Fibroblast of skin of left biceps (primary cell): ENCODE measurements at places on chromosomes 1 and 21.

DNA sequence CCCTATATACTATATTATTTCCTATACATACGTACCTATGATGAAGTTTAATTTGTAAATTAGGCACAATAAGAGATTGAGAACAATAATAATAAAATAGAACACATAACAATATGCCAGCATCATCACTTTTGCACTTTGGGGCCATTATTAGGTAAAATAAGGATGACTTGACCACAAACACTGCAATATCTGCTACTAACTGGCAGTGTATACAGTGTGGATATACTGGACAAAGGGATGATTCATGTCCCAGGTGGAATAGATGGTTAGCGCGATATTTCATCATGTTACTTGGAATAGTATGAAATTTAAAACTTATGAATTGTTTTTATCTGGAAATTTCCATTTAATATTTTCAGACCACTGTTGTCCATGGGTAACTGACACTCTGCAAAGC is 35.4 kb upstream of the TXLNA start:
- no peak for DNase-seq

DNA sequence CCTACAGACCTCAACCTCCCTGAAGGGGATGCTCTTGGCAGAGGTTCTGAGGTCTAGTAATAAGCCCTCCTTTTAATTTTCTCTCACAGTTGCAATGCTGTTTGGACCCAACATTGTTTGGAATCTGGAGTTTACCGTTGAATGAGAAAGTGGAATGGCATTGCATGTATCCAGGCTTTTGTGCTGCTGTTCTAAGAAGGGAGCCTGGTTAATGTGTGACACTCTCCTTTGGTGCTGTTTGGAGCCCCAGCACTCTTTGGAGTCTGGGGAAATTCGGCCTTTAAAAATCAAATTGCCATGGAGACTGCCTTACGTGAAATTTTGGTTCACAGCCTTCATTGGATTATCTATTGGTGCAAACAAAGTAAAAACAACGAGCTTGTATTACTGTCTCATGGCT is 23.7 kb upstream of the TMEM61 start:
- no peak for DNase-seq

DNA sequence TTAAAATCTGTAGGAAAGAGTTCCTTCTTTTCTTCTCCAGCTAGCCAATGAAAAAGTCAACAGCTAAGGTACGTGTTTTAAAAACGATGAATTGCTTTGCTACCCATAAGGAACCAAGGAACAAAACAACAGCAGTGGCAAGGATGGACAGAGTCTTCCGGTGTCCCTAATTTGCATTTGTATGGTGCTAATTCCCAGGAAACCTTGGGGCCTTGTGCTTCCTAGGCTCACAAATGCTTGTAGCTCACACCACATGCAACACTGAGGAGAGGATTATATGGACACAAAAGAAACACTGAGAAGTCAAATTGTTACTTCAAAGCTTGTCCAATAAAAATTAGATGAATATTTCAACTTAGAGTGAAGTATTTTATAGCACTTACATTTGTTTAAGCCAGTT is 1.8 kb upstream of the PGBD5 start:
- no peak for DNase-seq

DNA sequence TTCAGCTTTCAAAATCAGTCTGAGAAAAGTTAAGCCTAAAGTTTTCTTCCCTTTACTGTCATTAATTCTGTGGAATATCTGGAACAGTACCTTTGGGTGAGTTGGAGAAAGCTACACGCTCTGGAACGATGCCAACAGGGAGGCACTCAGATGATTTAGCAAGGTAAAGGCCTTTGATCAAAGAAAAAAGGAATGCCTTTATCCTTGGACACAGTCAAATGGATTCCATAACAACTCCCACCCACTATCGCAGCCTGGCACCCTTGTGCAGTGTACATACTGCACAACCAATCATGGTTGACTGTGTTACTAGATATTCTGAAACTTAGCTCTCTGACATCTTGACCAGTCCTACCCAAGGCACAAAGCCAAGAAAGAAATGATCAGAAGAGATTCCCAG is 218.7 kb downstream of the PATJ start:
- no peak for DNase-seq

DNA sequence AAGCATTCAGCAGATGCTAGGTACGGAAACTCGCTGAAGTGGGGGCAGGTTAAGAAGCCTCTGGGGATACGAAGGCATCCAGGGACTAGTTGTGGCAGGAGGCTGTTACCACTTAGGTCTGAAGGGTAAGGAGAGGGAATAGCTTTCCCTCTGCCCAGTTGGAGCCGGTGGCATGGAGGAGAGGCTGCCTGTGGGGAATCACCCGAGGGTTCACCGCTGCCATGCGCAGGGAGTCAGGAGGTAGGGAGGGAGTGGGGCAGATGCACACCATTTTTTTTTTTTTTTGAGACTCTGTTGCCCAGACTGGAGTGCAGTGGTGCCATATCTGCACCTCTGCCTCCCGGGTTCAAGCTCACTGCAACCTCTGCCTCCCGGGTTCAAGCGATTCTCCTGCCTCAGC is 6.1 kb downstream of the PCSK9 start:
- no peak for DNase-seq

GRCh38 chr1:90522432-90522831 is 194.7 kb downstream of the BARHL2 start:
- DNase-seq: no peak

DNA sequence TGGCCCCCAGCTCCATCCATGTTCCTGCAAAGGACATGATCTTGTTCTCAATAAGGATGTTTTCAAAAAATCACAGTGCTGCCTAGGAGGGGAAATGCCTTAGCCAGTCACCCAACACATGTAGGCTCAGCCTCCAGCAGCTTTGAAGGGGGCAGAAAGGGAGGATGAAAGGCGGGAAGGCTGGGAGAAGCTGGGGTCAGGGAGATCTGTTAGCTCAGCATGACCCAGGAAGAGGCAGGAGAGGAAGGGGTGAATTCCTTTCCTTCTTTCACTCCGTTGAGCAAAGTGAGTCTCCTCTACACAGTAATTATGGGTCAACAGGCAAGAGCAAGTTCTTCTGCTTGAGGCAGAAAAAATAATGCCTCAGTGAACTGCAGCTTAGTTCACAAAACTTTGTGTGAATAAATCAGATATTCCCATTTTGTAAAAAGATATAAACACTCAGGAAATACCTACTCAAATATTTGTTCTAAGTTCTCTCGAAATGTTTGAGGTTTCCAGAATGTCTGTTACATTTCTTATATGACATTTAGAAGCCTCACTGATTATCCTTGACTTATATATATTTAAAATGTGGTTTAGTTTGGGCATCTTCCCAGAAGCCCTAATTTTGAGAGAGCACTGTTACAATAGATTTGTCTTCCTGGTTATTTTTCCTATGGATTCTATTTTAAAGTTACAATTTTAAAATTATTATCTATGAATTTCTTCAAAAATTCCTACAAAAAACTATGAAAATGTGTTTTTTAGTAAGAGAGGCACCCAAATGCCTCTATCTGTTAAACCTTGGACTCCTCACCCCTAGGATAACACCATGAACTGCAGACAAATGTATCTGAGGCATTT is 116.8 kb downstream of the KCNJ6 start:
- DNase-seq: peak; percentile 41

GRCh38 chr1:234561319-234561718 is 48.7 kb downstream of the IRF2BP2 start:
- DNase-seq: no peak

GRCh38 chr1:156859523-156860112 is 701 bp upstream of the INSRR start:
- no peak for DNase-seq

GRCh38 chr1:43947061-43947873 is 517 bp downstream of the IPO13 start:
- DNase-seq: no peak

GRCh38 chr1:236147521-236148469 is 5.5 kb downstream of the GPR137B start:
- no peak for DNase-seq

DNA sequence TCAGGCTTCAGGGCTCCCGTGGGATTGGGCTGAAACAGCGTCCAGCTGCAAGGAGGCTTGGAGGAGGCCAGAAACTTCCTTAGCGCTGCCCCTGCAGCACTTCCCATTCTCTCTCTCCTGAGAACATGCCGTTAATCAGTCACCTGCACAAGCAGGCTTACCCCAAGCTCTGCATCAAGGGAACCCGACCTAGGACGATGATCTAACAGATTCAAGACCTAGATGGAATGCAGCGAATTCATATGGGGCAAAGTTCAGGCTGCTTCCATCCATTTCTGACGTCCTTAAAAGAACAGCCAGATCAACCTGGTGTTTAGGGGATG is 114.1 kb downstream of the ERG start:
- no peak for DNase-seq

GRCh38 chr1:85308833-85309350 is 32.5 kb upstream of the BCL10 start:
- DNase-seq: no peak

- no peak for DNase-seq
Measured at GRCh38 chr21:45736690-45737484, 93.4 kb downstream of the PCBP3 start.

GRCh38 chr1:108644984-108645383 is 15.9 kb downstream of the HENMT1 start:
- no peak for DNase-seq

DNA sequence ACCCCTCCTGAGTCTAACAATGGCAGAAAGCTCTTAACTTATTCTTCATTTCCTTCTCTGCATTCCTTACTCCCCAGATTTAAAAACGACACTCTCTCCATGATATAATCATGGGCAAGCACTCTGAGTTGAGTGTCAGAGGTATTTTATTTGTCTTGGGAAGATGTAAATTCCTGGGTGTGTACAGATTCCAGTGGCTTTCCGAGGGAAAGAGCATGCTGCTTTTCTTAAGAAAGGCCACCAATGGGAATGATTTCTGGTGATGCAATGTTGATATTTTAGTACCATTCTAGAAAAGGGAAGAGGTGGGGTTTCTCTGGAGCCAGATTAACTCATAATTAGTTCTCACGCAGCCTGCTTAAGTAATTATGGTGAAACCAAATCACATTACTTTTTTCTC is 47.8 kb upstream of the BTG3 start:
- DNase-seq: no peak

- DNase-seq: no peak
Measured at GRCh38 chr1:23555986-23556634, 3.2 kb downstream of the ID3 start.
